NCI-H1092 (cell line): ENCODE measurements at places on chromosomes 3 and 15.

DNA sequence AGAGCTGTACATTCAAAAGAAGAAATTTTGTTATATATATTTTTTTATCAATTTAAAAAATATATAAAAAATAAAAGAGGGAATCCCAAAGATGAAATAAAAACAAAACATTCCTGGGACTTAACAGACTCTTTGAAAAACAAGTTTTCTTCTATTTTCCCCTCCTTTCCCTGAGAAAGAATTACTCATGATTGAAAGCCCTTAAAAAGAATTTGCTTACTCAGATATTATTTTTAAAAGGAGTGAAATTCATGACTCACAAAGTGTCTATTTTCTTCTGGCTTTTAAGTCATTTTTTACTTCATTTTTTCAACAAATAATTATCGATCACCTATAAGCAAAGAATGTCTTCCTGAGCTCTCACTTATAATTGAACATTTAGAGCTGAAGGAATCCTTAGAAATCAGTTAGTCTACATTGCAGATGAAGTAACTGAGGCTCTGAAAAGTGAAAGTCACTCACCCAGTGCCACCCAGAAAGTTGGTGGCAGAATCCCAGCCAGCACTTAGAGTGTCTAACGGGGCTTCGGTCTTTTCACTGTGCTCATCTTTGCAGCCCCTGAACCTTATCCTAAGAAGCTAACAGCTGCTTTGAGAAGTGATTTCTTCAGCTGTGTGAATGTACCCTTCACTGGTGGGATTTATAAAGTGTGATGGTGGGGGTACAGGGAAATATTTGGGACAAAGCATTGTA is 42.5 kb upstream of the NUDT16 start:
- DNase-seq, result no peak

GRCh38 chr3:14452740-14453710 is 50.6 kb downstream of the SLC6A6 start:
- DNase-seq, result peak; percentile 96

DNA sequence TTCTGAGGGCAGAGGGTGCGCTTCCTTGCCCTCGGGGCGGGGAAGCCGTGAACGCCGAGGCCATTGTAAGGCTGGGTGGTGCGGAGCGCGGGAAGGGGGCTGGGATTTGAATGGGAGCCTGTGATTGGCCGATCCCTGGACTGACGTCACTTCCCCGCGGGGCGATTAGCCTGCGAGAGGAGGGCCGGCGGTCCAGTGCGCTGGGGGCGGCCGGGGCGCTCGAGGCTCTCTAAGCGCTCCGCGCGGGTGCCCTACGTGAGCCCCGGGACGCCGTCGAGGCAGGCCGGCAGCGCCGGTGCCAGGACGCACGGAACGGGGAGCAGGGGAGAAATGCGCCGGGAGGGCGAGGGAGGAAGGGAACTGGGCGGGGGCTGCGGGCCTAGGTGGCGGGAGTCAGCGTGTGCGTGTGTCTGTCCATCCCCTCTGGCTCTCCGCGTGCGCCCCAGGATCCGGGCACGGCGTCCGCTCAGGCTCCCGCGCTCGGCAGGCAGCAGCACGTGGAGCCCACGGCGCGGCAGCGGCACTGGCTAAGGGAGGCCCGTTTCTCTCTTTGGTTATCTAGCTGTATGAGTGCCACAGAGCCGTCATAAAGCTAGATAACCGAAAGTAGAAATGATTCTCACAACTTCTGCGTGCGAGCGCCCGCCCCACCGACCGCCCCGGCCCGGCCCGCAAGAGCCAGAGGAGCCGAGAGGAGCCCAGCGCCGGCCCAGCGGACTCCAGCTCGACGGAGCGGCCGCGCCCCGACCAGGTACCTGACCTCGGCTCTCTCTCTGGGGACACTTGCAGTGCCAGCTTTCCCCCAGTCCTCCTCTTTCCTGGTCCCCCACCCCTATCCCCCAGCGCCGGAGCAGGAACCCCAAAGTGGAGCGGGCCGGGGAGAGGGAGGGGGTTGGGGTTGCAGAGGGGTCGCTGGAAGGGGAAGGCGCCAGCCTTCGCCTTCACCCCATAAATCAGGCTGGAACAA is 33.1 kb upstream of the POLG start:
- peak; percentile 46 for DNase-seq

DNA sequence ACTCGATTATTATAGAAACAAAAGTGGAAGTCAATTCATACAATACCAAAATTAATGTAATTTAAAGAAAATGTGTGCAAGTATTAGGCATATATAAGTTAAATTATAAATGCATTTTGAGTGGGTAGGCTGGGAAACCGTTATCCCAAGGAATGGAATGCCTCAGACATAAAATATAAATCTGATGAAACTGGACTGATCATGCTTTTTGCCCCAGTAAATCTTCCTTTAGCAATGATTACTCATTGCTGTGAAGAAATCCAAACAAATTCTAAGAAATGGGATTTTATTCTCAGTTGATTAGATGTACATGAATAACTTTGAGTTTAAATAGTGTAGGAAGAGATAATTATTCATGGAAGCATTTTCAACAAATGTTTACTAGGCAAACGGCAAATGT is 185.5 kb upstream of the KCNMB2 start:
- no peak for DNase-seq

- DNase-seq, result no peak
Measured at GRCh38 chr3:141184430-141184829, 47.2 kb upstream of the PXYLP1 start.

- DNase-seq, result no peak
Measured at GRCh38 chr3:32989171-32989570, 37.7 kb downstream of the CCR4 start.
